Activated T-helper 9 cell treated with anti-CD3 and anti-CD28 coated beads, Interleukin-2, amount 50 U/mL, for 16 hours (primary cell): ENCODE measurements at places on chromosomes 3 and 15.

DNA sequence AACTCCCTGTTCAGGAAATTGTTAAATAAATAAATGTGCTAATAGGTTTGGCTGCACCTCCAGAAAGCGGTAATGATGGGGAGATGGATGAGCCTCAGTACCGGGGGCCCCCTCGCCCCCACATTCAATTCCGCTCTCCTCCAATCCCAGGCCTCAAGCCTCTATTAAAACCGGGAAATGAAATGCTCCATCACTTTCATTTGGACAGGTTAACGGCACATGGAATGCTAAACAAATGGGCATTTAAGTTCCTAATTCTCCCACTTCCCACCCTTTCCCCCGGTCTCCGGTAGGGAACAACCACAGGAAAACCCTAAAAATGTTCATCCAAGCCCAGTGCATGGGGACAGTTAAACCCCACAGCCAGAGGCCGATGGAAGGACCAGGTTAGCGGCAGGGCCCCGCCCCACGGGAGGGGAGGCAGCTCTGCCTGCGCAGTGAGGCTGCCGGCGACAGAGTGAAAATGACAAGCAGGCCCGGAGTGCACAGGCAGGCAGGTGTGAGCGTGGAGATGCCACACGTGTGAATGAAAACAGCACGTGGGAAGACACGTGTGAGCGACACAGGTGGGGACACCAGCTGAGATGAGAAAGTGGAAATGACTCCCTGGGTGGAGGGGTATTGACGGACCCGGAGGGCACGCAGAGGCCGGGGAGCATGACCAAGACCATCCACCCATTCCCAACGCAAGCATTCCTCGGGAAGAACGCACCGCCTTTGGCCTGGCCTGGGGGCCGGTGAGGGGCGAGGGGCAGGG, 28.1 kb downstream of the RNU5B-1 start:
- no peak for DNase-seq

GRCh38 chr3:54251705-54252104, 129.4 kb downstream of the CACNA2D3 start:
- DNase-seq = no peak

- no peak for DNase-seq
These were observed 56.6 kb upstream of the ARHGEF3 start for GRCh38 chr3:56858331-56858730.

GRCh38 chr15:26091184-26091583, 228.1 kb upstream of the ATP10A start:
- no peak for DNase-seq

DNA sequence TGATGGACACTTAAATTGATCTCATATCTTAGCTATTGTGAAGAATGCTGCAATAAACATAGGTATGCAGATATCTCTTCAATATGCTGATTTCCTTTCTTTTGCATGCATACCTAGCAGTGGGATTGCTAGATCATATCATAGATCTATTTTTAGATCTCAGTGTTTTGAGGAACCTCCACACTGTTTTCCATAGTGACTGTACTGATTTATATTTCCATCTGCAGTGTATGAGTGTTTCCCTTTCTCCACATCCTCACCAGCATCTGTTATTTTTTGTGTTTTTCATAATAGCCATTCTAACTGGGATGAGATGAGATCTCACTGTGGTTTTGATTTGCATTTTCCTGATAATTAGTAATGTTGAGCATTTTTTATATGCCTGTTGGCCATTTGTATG, 17.1 kb upstream of the RASA2 start:
- DNase-seq = no peak
